ENCODE measurements at places on chromosomes 5 and 9.

DNA sequence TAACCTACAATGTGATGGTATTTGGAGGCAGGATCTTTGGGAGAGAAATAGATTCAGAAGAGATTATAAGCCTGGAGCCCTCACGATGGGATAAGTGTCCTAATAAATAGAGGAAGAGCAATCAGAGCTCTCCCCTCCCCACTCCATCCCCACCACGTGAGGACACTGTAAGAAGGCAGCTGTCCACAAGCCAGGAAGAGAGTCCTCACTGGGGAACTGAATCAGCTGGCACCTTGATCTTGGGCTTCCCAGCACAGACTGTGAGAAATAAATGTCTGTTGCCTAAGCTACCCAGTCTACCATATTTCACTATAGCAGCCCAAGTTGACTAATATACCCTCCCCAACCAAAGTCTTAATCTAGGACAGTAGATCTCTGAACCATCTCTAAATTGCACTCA, 118.1 kb downstream of the SUSD1 start:
- DNase-seq: no peak

- DNase-seq: no peak
These were observed 36.7 kb downstream of the SLC27A6 start for GRCh38 chr5:129001841-129002526.

DNA sequence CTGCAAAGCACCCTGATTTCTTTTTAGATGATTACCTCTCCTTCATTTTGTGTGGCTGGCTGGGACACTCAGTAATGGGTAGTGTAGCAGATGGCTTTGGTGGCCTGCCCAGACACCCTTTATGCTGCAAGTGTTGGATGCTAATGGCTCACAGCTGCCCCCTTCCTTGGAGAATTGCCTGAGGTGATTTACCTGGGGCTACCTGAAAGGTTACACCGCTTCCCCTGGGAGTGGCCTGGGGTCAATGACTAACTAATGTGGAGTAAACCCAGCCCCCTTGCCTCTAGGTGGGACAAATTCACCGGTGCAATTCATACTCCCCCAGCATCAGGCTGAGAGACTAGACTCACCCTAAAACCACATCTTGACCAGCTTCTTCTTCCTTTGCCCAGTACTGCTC, 23.5 kb upstream of the HAND1 start:
- no peak for DNase-seq

GRCh38 chr5:103112910-103113309, 7.0 kb downstream of the GIN1 start:
- DNase-seq: no peak

GRCh38 chr5:18403941-18404438, 769.7 kb downstream of the TAF11L14 start:
- no peak for DNase-seq

- no peak for DNase-seq
These were observed 355.8 kb upstream of the SMARCA2 start for GRCh38 chr9:1659363-1659690.

DNA sequence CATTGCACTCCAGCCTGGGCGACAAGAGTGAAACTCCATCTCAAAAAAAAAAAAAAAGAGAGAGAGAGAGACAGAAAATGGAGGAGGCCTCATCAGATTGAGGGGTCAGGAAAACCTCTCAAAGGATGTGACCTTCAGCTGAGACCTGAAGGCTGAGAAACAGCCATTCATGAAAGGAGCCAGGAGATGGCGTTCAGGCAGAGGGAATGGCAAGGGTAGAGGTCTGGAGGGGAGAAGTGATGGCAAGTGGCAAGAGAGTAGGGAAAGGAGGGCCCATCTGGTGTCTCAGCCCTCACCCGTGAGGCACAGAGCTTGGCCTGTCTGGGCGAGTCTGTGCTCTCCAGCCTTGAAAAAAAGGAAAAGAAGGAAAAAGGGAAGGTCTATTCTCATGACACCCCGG, 17.0 kb downstream of the CAMK2A start:
- DNase-seq: no peak

GRCh38 chr9:124473310-124473709, 23.1 kb downstream of the ADGRD2 start:
- DNase-seq: no peak

- no peak for DNase-seq
These were observed 77.5 kb upstream of the ZNF169 start for GRCh38 chr9:94181408-94182181.

DNA sequence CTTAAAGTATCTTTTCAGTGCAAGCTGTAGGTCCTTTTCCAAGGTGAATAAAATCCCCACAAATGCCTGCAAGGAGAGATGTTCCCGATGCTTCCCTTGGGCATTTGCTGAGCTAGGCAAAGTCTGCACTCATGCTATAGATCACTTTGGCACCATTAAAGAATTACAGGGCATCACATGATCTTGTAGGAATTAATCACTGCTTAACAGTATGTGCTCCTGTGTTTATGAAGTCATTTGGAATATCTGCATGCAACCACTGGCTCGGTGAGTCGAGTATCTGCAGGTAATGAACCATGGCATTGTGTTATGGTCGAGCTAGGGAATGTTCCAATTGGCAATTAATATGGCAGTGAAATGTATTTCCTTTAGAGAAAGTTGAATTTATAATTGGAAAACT, 615.1 kb downstream of the TLE1 start:
- DNase-seq: no peak

DNA sequence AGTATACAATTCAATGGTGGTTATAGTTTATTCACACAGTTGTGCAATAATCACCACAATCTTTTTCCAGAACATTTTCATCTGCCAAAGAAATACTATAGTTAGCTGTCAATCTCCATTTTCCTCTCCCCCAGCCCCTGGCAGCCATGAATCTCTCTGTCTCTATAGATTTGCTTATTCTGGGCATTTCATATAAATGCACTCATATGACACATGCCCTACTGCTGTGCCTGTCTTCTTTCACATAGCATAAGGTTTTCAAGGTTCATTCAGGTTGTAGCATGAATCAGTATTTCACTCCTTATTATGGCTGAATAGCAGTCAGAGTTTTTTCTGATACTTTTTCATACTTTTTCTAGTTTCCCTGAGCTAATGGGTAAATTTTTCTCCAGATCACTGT, 127.6 kb downstream of the HSPA4 start:
- no peak for DNase-seq

GRCh38 chr5:136309376-136309775, 56.0 kb downstream of the TRPC7 start:
- no peak for DNase-seq

DNA sequence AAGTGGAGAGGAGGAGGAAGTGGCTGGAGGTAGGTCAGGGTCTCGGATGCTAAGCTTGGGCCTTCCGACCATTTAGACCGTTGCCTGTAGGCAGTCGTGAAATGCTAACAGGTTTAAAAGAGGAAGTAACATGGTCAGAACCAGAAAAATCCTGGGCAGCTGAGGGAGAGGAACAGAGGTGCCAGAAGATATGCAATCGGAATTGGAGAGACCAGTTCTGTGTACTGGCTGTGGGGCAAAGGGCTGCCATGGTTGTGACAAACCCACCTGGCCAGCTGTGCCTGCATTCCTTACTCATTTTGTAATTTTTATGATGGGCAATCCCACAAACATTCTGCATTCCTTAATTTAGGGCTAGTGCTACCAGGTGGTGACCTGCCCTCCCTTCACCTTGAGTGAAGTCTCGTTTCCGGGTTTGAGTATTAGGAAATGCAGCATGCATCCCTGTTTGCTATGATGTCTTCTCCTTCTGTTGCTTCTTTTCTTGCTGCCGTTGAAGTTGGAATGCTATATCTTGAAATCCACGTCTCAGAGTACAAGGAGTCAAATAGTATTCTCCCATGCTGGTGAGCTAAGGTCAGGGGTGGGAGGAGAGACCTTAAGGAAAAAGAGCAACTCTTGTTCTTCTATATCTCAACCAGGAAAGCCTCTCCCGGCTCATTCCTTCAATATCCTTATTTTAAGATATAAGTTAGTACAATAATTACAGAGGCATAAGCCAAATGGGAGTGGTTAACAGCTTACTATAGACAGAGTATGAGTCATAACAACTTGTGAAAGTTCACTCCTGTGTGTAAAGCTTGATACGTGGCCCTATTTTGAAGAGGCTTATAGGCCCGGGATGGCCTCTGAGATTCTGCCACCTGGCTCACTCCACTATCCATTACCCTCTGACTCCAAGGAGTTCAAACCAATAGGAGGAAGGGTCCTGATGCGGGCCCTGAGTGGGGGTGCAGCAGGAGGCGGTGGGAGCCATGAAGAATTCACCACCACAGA, 37.0 kb downstream of the B4GALT1 start:
- no peak for DNase-seq

- no peak for DNase-seq
These were observed 233.3 kb upstream of the DAP start for GRCh38 chr5:10994091-10994986.

GRCh38 chr5:14178671-14179211, 35.6 kb downstream of the TRIO start:
- no peak for DNase-seq

- DNase-seq: no peak
These were observed 20.1 kb downstream of the RCL1 start for GRCh38 chr9:4812858-4813257.

- DNase-seq: no peak
These were observed 10.8 kb upstream of the SLC12A7 start for GRCh38 chr5:1122511-1123294.

- no peak for DNase-seq
These were observed 6.2 kb downstream of the NR6A1 start for GRCh38 chr9:124764774-124765438.

GRCh38 chr9:93209097-93209496, 25.2 kb downstream of the WNK2 start:
- DNase-seq: no peak

- DNase-seq: no peak
These were observed 7.3 kb downstream of the CORO2A start for GRCh38 chr9:98185021-98185567.

GRCh38 chr9:131724683-131725082, 15.2 kb downstream of the RAPGEF1 start:
- no peak for DNase-seq

DNA sequence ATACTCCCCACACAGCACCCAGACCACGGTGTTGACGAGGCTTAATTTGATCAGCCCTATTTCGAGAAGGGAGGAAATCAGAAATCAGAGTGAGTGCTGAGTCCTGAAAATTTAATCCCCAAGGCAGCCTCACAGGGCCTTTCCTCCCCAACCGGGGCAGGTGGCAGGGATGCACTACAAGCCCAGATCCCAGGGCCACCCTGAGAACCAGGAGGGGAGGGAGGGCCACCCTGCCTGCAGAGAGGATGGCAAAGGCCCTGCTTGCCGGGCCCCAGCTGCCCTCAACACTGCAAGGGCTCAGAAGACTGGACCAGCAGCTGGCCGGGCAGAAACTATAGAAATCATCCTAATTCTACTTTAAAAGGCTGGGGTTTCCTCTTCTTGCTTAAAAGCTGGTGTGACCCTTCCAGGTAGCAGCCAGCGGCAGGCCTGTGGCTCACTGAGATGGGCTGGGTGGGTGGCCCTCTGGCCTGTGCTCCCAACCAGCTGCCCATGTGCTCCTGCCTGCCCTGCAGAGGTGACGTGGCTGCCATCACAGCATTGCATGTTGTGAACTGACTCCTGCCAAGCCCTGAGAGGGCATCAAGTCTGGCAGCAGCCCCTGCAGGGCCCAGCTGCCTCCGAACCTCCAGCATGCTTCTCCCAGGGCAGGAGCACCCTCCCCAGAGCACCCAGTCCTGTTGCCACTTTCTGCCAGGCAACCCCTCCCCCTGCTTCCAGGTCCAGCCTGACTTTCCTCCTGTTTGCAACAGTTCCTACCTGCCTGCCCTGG, 122.8 kb downstream of the ADAMTS2 start:
- no peak for DNase-seq

DNA sequence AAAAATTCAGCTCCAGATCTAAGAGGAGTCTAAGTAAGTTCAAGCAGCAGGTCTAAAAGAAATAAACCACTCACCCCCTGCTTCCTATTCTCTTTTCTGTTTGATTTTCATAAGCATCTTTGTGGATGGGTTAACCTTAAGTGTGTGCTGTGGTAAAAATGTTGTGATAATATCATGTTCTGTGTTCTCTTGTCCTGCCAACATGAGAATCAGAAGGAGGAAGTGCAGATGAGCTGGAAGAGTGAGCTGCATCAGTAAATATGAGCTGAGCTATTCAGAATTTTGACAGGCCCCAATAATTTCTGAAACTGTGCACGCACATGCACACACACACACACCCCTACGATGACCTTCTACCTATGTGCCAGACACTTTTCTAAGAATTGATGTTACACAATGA, 186.5 kb upstream of the ANKRD55 start:
- DNase-seq: no peak

- no peak for DNase-seq
These were observed 60.9 kb downstream of the FREM1 start for GRCh38 chr9:14849296-14849695.

- DNase-seq: no peak
These were observed 410 bp downstream of the GLIPR2 start for GRCh38 chr9:36136894-36137391.

- no peak for DNase-seq
These were observed 416.9 kb upstream of the IRX4 start for GRCh38 chr5:2299388-2300220.

DNA sequence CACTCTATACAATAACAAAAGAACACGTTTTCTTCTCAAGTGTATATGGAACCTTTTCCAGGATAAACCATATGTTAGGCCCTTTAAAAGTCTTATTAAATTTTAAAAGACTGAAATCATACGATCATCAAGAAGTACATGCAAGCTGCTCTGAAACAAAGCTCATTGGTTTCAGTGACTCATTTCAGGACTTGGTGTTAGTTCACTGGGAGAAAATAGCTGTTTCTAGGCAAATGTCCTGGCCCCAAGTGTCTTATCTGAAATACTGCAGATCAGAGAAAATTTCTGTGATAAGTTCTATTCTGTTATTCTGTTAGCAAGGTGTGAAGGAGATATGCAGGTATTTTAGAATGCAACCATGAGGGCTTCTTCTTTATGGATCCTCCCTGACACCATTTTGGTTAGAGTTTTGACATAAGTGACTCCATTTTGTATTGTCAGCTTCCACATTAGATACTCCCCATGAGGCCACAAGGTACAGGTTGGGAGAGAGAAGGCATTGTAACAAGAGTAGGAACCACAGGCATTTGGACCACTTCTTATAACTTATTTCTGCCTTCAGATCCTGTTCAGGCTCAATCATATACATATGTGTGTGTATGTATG, 7.5 kb upstream of the CCDC180 start:
- no peak for DNase-seq

DNA sequence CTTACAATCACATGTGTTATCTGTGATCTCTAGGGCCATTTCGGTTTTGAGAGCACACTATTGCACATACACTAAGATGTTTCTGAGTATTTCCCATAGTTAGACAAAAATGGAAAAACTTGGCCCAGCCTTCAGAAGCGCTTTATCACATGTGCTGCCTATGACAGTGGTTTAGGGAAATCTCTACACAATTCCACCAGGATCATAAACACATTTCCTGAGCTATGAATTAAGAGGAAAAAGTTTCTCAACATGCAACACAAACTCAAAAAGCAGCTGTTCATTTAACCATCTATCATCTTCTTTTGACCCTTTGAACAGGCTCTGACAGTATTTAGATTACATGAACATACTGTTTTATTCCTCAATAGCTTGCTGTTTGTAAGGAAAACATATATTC, 15.1 kb downstream of the FGF1 start:
- no peak for DNase-seq
